ENCODE measurements at places on chromosomes 1 and 21.

DNA sequence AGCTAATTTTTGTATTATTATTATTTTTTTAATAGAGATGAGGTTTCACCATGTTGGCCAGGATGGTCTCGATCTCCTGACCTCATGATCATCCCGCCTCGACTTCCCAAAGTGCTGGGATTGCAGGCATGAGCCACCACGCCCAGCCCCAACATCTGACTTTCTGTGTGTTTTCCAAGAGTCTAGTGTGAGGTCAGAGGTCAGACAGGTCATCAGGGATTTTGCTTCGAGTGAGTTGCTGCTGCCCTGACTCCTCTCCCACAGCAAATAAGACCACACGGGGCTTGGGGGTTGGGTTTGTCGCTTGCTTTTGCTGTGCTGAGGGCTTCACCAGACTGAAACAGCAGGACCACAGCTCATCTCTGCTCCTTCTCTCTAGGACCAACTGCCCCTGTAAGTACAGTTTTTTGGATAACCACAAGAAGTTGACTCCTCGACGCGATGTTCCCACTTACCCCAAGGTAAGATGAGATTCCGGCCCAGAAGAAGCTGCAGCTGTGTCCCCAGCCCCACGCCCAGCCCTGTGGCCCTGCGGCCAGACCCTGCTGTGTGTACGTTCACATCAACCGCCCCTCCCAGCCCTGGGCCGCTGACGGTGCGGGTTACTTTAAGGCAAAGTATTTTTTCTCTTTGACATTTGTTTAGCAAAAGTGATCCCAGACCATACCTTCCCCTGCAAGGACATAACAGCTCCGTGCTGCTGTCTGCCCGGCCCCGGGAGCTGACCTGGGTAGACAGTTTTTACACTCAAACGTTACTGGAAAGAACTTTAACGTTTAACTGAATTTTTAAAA lies 97.5 kb downstream of the PDE9A start:
- DNase-seq, result no peak

DNA sequence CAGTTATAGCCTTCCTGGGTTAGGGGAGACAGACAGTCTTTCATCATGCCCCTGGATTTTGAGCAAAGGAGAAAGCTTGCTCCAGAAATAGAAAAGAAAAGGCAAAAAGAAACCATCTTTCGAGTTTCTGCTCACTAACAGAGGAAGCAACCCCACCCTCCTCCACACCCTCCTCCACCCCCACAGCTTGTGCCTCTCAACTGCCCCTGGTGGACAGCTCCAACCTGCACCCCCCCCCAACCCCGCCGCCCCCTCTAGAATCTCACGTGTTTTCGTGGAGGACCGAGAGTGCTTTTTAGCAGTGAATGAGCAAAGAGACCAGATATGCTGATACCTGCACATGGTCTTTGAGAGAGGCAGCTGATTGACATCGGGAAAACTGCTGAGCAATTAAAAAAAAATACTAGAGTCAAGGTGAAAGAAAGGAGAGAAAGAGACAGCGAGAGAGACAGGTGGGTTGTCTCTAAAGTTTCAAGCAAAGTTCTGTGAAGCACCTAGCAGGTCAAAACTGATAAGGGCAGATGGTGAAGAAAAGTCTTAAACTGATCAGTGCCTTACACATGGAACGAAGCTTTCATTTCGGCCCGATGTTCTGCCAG lies 358.3 kb downstream of the KIF26B start:
- DNase-seq, result no peak

DNA sequence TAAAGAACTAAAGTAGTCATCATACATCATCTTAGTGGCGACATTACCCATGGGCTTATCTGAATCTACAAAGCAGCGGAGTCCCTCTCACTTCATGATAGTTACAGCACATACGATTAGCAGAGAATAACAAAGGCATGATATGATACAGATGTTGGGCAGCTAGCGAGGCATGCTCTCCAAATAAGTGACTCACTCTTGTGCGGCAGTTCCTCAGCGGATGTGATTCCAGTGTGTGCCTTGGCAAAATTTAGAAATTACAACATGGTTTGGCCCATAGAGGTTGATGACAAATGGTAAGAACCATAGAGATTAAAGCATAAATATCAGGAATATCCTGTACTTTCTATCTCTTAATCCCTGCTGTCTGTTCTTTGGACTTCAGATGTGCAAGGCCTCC lies 48.1 kb upstream of the PAXBP1 start:
- DNase-seq, result peak; percentile 51

DNA sequence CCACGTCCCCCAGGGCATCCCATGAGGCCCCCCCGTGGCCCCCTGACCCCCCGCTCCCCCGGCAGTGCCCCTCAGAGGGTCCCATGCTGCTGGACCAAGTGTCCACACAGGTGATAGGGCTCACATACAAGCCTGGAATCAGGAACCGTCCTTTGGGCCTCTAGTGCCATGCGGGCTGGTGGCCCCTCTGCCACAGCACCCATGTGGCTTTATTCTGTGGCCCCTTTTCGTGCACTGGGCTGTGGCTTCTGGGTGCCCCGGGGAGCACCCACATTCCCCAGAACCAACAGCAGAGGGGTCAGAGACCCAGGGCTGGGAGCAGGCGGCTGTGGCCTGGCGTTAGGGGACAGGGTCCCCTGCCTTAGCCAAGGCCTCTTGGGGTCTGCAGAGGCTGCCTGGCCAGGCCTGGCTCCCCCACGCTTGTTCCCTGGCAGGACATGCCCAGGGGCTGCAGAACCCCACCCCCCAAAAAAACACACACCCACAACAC lies 31.7 kb downstream of the SLC19A1 start:
- no peak for DNase-seq

- no peak for DNase-seq
Observed at GRCh38 chr1:25137106-25137505, 95.2 kb downstream of the SYF2 start.

DNA sequence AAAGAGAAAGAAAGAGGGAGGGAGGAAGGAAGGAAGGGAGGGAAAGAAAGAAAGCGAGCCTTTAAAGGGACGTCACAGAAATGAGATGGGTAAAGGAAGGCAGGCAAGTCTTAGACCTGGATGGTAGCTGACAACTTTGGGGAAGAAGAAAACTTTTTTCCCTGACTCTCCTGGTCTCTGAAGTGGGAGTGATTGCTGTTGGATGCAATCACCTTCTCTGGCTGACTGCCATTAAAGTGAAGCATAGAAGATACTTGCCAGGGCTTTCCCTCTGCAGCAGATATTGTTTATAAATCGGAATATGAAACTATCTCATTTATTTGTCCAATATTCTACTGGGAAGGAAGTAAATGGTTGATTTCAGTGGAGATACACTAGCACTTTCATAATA lies 27.0 kb downstream of the VCAM1 start:
- DNase-seq, result no peak

- DNase-seq, result no peak
Observed at GRCh38 chr1:182698971-182699370, 14.6 kb upstream of the RGS8 start.

DNA sequence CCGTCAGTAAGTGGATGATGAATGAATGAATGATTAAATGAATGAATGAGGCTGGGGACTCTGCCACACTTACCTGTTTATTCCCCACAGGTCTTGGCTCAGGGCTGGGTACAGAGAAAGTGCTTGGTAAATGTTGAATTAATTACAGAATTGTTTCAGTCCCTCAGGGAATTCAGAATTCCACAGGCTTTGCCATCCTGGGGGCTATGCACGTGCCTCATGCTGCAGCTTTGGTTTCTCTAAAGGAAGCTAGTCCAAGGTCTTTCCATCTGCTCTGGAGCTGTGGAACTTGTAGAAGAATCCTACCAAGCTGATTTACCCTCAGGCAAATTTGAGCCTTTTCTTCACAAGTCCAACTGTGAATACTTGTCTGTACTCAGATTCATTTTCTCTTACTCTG lies 376.8 kb upstream of the AJAP1 start:
- no peak for DNase-seq

DNA sequence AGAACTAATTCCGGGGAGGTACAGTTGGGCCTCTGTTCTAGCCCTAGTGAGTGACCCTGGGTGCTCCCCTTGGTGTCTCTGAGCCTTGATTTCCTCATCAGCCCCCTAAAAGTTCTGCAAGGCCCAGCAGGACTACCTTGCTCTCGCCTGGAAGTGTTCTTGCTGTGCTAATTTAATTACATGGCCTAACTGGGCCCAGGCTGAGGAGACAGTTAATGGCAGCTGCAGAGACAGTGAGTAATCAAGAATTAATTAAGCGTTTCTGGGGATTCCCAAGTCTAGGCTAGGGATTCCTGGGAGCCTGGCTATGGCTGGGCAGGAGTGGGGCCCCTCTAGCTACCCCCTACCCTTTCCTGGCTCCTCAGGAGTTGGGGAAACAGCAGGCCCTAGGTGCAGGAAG lies 24.7 kb upstream of the DMBX1 start:
- DNase-seq, result no peak

- no peak for DNase-seq
Observed at GRCh38 chr1:46017876-46018503, 114.4 kb downstream of the PIK3R3 start.

Measured in AG04449 (cell line).